H9 (cell line): ENCODE measurements at places on chromosomes 2 and 18. TPM values are rescaled to one million over a fixed set of nuclear protein-coding genes. Genes with fewer than 3 reads are reported as not detected.

Gene TCF23
- not detected in 2 replicates for total RNA-seq

DNA sequence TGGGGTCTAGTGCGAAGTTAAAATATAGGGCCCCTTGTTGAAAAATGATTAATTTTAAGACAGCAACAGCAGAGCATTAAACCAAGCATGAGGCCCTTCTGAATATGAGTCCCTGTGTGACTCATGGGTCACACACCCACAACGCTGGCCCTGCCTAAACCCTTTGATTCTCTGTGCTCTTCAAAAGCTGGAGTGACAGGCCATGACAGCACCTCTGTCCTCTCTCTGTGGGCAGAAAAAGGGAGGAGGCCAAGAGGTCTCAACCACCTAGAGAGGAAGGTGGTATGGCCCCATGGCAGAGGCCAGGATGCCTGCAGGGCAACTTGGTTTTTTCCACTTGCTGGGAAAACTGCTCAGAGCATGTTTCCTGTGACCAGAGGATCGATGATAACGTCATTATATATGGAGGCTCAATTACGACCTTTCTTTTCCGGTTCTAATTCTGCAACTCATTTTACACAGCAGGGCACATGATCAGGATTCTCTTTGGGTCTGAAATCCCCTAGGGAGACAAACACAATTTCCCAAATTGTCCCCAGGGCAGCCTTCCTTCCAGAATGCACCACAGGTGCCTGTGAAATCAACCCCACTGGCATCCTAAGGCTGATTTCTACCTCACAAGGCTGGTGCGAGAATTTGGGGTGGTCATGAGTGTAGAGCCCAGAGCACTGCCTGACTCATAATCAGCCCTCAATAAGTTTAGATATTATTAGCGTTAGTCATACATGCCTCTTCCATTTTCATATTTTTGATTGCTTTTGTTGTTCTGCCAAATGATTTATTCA is 102.0 kb upstream of the PPP1CB start:
- no peaks in the 10 kb centered on the region for H3K36me3 ChIP-seq
- no peak overlapping the region for H3K4me3 ChIP-seq
- H3K4me1 ChIP-seq = no peaks in the 10 kb centered on the region

- H3K36me3 ChIP-seq = peaks cover 5% of the 10 kb centered on the region; the same call in 1 of the 3 replicates
- no peak overlapping the region for H3K27ac ChIP-seq
- peak overlapping the region; percentile 91 for H3K4me3 ChIP-seq
- H3K27me3 ChIP-seq = peaks cover 2% of the 10 kb centered on the region; the same call in 1 of the 2 replicates
Observed at GRCh38 chr18:5893956-5894610, 1.2 kb downstream of the TMEM200C start.

Gene CDCA7
- total RNA-seq = 48.9 and 50.3 TPM in 2 replicates

- no peak overlapping the region for H3K27ac ChIP-seq
- H3K36me3 ChIP-seq = 0 out of 2 replicates have a peak, but pooled peaks cover 5% of the 10 kb centered on the region
- no peaks in the 10 kb centered on the region for H3K27me3 ChIP-seq
- H3K4me3 ChIP-seq = no peak overlapping the region
- H3K4me1 ChIP-seq = peaks cover 4% of the 10 kb centered on the region; the same call in 1 of the 2 replicates
- DNase-seq = no peak
Observed at GRCh38 chr18:45081566-45082181, 401.0 kb downstream of the SETBP1 start.

- no peaks in the 10 kb centered on the region for H3K4me1 ChIP-seq
- H3K4me3 ChIP-seq = no peak overlapping the region
- no peaks in the 10 kb centered on the region for H3K36me3 ChIP-seq
- DNase-seq = no peak
- no peak overlapping the region for H3K27ac ChIP-seq
Observed at GRCh38 chr2:224156436-224156835, 117.3 kb upstream of the SERPINE2 start.

Gene CD8B2
- not detected in 2 replicates for total RNA-seq
